ENCODE measurements at places on chromosomes 2 and 18.

GRCh38 chr2:21253311-21254027 is 129.7 kb downstream of the TDRD15 start:
- DNase-seq = no peak

DNA sequence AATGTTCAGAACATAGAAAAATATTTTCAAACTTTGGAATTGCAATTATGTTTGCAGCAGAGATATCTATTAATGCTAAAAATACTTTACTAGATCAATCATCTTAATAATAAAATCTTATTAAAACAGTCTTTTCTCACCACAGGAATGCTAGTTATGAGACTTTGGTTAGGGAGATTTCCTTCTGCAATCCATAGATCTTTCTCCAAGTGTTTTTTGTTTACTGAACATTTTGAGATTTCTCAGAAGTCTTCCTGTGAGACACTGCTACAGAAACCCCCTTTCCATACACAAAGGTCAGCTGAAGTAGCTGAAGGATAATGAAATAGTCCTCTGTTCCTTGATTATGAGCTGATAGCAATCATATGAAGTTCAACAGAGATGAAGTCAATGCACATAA is 59.4 kb upstream of the RAPH1 start:
- DNase-seq = no peak

- DNase-seq = no peak
Measured at GRCh38 chr18:57362714-57363113, 10.4 kb downstream of the ST8SIA3 start.

GRCh38 chr2:160551259-160551658 is 57.7 kb upstream of the RBMS1 start:
- no peak for DNase-seq

DNA sequence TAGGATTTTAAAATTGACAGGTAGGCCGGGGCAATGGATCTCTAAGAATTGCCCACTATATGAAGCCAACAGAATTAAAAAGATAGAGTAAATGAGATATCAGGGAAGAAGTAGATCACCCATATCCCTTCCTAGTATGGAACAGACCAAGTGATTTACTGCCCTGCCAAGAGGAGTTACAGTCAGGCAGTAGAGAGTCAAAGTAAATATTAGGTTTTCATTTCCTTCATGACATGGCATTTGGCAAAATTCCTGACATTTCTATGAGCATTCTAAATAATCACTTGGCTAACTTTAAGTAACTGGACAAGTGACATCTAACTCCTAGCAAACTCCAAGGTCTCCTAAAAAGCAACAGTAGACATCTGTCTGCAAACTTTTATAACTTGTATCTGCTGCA is 33.5 kb downstream of the GALNT5 start:
- DNase-seq = no peak

Data from putamen (tissue), 1 donor.